ENCODE measurements at places on chromosomes 11 and 22. TPM values are rescaled to one million over a fixed set of nuclear protein-coding genes. Genes with fewer than 3 reads are reported as not detected.

The P2RX6 gene
- 0.63 TPM for total RNA-seq

The MMP20 gene
- total RNA-seq: not detected

The CTR9 gene
- 44.0 TPM for total RNA-seq

DNA sequence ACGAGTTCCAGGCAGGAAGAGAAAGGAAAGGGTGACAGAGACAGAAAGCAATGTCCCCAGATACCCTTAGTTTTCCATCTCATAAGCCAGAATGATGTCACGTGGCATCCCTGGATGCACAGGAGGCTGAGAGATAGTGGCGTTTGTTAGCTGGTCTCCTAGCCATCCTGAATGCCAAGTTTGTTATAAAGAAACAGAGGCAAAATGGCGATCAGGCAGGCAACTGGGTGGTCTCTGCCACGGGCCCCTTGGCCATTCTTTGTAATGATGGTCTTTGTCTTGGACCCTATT lies 5.3 kb downstream of the SMIM38 start:
- no peak for DNase-seq

DNA sequence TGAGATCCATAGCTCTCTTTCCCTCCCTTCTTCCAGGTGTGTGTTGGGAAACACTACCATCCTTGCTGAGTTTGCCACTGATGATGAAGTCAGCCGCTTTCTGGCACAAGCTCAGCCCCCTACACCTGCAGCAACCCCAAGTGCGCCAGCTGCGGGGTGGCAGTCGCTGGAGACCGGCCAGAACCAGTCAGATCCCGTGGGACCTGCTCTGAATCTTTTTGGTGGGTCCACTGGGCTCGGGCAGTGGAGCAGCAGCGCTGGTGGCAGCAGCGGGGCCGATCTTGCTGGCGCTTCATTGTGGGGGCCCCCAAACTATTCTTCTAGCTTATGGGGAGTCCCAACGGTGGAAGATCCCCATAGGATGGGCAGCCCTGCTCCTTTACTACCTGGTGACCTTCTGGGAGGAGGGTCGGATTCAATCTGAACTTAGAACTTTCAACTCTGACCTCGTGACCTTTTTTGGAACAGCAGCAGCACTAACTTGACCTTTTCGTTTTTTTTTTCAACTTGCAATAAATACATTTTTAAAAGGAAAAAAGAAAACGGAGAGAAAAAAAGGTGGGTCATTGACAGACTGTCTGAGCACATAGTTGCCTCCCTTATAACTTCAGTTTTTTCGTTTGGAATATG lies 23.4 kb upstream of the ADSL start:
- DNase-seq: no peak

GRCh38 chr11:105524286-105524685 lies 85.6 kb upstream of the GRIA4 start:
- no peak for DNase-seq

DNA sequence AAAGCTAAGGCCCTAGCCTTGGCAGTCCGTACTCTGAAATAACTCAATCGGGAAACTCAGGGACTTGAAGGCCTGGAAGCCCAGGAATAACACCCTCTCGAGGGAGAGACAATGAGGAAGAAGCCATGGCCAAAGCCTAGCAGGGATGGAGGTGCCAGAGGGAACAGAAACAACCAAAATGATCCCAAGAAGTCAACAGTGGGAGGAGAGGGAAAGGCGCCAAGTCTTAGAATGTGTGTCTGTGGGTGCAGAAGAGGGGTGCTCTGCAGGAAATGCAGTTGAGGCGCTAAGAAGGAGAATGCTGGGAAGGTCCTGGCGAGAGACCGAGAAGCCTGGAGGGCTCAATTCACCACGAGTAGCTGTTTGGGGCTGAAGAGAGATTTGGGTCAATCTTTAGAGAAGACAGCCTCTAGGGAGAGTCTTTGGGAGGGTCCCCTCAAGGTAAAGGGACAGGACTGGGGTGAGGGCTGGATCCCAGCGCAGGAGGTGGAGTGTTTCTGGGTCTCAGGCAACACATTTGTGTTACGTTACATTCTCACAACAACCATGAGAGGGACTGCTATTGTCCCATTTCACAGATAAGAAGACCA lies 760 bp upstream of the MAPK8IP1 start:
- DNase-seq: no peak

DNA sequence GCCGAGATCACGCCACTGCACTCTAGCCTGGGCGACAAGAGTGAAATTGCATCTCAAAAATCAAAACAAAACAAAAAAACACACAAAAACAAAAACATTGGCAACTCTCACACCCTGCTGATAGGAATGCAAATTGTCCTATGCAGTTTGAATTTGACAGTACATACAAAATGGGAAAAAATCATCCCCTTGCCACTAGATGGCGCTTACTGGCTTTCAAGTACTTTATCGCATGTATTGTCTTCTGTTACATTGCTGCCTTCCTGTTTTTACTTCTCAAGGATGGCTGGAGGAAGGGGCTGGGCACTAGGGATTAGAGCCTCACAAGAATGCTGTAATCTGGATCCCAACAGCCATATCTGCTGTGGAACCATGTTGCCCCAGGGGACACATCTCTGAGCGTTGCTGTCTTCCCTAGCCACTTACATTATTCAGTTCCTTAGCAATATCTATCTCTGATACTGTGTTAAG lies 59.4 kb upstream of the A4GALT start:
- peak; percentile 78 for DNase-seq
